ENCODE measurements at places on chromosomes 11 and 22.

GRCh38 chr22:47247579-47248240 is 485.3 kb downstream of the TBC1D22A start:
- DNase-seq = no peak

- DNase-seq = no peak
These were observed 3.9 kb upstream of the ZDHHC5 start for GRCh38 chr11:57663975-57664374.

DNA sequence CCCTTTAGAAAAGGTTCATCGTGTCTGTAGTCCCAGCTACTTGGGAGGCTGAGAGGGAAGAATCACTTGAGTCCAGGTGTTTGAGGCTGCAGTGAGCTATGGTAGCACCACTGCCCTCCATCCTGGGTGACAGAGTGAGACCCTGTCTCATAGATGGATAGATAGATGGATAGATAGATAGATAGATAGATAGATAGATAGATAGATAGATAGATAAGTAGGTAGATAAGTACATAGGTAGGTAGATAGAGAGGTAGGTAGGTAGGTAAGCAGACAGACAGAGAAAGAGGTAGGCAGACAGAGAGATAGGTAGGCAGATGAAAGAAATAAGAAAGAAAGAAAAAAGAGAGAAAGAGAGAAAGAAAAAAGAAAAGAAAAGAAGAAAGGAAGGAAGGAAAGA is 156.4 kb downstream of the GRIK4 start:
- no peak for DNase-seq

DNA sequence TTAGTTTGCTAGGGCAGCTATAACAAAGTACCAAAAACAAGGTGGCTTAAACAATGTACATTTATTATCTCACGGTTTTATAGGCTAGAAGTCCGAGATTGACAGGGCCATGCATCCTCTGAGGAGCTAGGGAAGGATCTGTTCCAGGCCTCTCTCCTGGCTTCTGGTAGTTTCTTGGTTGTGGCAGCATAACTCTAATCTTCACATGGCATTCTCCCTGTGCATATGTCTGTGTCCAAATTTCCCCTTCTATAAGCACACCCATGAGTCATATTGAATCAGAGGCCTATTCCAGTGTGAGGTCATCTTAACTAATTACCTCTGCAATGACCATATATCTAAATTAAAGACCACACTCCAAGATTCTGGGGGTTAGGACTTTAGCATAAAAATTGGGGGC is 31.3 kb upstream of the MMP13 start:
- DNase-seq = no peak

- DNase-seq = no peak
These were observed 45.3 kb downstream of the MN1 start for GRCh38 chr22:27756212-27756660.

GRCh38 chr11:10930972-10931760 is 73.3 kb upstream of the ZBED5 start:
- DNase-seq = peak; percentile 25

- DNase-seq = no peak
These were observed 109.6 kb downstream of the SWAP70 start for GRCh38 chr11:9773524-9773923.

DNA sequence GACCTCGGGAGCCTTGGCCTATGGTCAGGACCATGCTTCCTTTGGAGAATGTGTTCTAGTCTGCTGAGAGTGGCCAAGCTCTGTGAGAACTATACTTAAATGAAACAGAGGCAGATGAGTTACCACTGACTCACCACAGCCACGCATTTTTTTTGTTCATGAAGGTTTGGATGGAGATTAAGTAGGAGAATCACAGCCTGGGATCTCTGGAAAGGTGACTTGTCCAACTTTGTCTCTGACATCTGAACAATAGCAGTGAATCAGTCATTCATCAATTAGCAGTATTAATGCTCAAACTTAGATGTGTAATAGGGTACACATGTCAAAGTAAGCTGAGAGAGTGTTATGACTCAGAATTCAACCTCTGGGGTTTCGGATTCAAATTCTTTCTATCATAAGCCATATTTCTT is 100.7 kb upstream of the ANO3 start:
- DNase-seq = no peak

GRCh38 chr11:32884770-32885384 is 7.7 kb upstream of the QSER1 start:
- no peak for DNase-seq

DNA sequence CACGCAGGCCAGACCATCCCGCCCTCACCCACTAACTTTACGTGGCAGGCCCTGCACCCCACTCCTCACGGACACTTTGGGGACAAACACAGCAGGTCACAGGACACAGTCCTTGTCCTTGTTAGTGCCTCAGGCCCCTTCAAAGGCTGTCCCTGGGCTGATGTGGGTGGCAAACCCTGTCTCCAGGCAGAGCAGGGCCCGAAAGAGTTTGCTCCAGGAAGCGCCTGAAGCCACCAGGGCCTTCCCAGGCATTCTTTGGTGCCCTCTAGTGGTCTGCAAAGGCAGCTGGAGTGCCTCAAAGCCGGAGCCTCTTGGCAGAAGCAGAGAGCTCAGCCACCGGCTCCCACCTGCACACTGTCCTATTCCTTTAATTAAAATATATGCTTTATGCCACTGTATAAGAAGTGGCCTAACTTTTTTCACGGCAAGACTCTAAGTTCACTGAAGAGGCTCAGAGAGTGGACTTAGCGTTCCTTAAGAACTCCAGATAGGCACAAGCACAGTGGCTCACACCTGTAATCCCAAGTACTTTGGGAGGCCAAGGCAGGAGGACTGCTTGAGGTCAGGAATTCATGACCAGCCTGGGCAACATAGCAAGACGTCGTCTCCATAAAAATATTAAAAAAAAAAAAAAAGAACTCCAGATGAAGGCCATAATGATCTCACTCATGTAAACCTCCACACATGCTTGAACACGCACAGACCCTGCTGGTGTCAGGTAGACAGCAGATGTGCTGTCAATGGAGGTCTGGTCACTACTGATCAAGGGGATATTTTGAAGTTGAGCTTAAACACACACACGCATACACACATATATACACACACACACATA is 11.1 kb downstream of the TXN2 start:
- DNase-seq = peak; percentile 74

DNA sequence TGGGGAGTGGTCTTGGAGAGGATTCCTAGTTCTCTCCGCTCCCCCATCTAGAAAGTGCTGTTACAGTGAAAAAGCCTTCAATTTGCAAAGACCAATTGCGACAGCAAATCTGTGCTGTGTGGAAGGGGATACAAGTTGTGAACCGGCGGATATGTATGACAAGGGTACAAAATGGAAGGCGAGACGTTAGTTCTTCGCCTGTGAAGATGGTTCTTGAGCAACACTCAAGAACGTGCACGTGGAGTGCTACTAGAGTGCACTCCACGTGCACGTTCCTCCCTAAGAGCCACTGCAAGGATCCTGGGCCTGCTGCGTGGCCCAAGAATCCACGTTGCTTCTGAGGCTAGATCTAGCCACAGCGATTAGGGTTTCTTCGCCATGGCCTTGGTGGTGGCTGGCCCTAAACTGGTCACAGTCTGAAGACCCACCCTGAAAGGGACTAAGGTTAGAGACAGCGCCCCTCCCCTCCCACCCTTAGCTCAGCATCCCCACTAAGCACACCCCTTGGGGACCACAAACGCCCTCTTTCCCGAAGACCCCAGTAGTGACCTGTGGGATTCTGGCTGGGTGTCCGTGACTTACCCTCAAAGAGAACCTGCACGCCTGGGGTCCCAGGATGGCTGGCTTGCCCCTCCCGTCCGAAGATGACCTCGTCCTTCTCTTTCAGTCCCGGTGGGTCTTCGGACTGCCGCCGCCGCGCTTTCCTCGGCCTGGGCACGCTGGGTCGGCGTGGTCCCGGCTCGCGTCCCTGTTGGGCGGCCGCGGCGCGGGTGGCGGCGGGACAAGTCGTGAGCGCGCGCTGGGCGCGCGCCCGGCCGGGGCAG is 519 bp upstream of the PDE3B start:
- peak; percentile 56 for DNase-seq

DNA sequence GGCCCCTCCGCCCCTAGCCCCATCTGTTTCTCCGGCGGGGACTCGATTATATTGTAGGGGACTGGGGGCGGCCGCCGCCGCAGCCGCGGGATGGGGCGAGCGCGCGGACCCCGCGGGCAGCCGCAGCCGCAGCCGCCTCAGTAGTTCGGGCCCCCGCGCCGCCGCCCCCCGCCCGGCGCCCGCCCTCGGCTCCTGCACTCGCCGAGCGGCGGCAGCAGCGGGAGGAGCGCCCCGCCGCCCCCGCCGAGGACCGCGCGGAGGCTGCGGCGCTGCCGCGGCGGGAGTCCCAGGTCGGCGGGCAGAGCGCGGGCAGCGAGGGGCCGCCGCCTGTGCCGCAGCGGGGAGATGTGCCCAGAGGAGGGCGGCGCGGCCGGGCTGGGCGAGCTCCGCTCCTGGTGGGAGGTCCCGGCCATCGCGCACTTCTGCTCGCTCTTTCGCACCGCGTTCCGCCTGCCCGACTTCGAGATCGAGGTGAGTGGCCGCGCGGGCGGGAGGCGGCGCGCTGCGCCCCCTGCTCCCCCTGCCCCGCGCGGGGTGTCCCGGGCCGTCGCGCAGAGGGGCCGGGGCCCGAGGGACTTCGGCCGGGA is at the start of gene CECR2:
Gene CECR2, plus strand, starts transcription at position 22 of the 587 bp plus-strand sequence. Its CDS starts 324 bp downstream, at position 346.
- no peak for DNase-seq

DNA sequence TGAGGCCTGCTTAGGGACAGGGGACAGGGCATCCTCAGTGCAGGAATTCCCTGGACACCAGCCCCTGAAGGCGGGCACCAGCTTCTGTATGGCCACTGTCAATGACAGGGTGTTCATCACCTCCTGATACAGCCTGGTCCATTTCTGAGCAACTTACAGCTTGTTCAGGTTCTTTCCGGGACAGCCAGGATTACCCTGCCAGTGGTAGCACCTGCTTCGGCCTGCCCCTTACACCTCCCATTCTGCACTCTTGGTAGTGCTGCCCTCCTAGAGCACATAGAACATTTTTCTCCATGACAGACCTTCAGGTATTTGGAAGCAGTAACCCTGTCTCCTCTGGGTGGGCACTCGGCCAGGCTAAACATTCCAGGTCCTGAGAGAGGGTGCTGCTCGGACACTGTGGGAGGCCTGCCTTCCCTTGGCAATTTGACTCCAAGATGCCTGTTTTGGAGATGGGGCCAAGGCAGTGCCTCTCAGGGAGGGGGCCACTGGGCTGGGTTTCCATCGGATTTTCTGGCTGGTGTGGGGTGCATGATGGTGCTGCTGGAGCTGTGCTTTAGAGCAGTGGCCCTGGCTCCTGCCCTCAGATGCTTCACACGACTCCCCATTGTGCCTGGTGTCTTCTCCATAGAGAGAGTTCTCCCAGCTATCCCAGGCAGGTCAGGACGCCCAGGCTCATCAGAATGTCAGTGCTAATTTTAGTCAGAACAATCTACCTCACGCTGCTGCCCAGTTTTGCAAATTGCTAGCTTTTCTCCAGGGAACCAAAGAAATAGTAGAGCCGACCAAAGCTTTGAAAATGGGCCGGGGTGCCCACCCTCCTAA is 1.2 kb downstream of the GAL3ST3 start:
- DNase-seq = no peak

DNA sequence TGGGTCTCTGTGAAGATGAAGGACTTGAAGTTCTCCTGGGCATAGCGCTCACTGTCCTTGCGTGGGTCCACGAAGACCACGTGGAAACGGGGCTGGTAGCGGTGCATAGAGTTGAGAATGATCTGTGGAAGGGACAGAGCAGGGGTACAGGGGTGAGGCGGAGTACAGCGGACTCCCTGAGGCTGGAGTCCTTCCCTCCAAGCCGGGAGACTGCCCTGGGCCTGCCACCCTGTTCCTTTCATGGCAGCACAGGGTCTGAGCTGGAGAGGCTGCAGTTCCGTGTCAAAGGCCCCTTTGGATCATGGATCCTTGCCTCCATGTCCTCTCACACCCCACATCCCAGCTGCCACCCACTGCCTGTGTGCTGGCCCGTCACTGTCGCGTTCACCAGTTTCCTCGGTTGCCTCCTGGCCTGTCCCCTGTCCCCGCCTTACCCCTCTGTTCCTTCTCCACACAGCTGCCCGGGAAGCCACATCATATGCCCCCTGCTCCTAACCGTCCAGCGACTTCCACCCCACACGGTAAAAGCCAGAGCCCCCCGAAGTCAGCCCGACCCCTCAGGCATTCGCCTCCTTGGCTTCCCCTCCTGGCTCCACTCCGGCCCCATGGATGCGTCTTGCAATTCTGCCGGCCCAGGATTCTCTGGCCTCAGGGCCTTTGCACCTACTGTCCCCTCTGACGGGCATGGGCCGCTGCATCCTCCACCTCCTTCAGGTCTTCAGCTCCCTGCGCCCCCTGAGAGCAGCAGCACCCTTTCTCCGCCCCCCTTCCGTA is 3.4 kb upstream of the NUDT8 start:
- DNase-seq = no peak

DNA sequence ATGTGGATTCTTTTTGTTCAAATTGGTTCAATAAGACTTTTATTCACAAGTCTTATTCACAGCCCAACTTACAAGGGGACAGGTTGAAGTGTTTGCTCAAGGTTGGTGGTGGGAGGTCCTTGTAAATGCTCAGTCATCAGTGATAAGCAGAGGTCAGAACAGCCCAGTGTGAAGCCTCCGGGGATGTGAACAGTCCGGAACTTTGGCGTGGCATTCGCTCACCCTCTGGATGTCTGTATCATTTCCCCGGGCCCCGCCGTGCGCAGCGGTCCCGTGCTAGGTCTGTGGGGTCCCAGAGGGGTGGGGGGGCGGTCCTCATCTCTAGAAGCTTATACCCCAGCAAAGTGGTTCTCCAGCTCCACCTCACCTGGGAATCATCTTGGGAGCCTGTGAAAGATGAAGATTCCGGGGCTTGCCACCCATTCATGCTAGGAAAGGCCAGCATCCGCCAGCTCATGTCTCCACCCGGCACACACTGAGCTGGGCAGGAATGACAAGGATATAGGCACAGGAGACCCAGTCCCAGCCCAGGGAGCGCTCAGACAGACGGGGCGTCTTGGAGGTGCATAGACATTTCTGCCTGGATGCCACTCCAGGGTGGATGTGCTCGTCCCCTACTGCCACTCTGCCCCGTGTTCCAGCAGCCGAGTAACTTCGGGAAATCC is 327.5 kb downstream of the TBC1D22A start:
- no peak for DNase-seq

GRCh38 chr22:49398115-49398514 is 429.6 kb downstream of the BRD1 start:
- no peak for DNase-seq

DNA sequence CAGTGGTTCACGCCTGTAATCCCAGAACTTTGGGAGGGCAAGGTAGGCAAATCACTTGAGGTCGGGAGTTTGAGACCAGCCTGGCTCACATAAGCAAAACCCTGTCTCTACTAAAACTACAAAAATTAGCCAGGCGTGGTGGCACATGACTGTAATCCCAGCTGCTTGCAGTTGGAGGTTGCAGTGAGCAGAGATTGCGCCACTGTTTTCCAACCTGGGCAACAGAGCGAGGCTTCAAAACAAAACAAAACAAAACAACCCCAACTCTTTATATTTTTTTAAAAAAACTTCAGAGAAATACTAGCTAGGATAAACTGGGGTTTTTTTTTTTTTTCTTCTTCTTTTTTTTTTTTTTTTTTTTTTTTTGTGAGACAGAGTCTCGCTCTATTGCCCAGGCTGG is 31.8 kb upstream of the RAPSN start:
- DNase-seq = no peak

DNA sequence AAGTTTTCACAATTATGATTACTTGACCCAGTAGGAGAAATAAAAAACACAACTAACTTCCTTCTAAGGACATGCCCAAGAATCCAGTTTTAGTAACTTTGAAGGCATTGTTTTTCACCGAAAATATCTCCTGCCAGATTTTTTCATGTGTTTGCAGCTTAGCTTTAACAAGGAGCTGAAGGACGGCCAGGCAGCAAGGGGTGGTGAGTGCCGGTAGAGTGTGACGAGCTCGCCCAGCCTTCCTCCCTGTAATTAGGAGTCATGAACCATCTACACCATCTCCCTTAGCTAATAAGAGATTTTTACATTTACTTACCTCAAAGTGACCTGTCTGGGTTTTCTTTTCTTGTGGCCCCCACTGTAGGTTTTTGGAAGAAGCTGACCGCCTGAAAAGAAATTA is 72.0 kb downstream of the BMAL1 start:
- DNase-seq = no peak
